ENCODE measurements at places on chromosomes 7 and 10.

- DNase-seq = peak; percentile 29
These were observed 786 bp upstream of the CNOT4 start for GRCh38 chr7:135510592-135511183.

GRCh38 chr7:2071133-2071832, 161.5 kb downstream of the MAD1L1 start:
- DNase-seq = no peak

- no peak for DNase-seq
These were observed 72.6 kb downstream of the FOXL3 start for GRCh38 chr7:362402-363096.

DNA sequence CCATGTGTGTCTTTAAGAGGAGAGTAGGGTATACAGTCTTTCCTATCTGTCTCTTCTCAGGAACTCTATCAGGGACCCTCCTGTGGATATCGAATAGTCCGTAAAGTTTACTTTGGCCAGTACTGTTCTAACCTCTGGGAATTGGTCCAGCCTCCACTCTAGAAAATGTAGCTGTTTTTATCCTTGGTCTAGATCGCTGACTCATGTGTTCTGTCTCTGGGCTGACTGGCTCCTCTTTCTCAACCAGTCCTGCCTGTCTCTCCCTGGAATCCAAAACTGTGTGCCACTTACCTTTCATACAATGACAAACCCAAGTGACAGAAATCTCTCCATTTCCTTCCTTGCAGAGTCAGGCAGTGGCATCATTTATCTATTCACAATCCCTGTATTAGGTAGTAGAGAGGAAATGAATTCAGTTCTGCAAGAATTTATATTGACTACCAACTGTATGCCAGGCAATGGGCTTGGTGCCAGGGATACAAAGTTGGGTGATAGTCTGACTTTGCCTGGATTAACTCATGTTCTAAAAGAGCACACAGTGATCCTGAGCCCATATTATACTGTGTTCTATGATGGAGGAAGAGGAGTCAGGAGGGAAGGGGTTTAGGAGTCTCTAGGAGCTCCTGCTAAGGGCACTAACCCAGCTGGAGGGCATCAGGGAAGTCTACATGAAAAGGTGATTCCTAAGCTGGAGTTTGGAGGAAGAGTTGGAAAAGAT, 232.7 kb downstream of the LRMDA start:
- DNase-seq = no peak

- peak; percentile 25 for DNase-seq
These were observed 138.7 kb downstream of the MAPK8 start for GRCh38 chr10:48444861-48445841.

DNA sequence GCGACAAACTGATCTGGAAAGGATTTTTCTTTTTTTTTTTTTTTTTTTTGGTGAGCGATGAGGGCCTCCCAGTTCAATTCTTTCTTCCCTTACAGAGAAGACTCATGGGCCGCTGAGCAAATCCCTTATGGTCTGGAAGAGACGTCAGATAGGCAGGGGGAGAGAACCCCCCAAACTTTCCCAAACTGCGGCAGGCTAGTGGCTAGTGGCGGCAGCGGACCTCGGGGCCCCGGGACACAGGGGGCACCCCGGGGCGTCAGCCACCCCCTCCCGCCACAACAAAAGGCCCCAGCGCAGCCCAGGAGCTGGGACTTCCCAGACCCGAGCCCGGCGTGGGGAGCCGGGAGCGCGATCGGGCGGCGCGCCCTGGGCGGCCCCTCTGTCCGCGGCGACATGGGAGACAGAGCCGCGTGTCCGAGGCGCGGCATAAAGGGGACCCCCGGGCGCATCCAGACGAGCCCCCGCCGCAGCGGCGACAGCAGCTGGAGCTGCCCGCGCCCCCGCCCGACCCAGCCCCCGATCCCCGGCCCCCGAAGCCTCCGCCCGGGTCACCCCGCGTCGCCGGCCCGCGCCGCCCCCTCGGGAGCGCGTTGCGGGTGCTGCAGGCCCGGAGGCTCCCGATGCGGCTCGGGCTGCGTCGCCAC, 755 bp downstream of the FAM171A1 start:
- DNase-seq = no peak

All from NCI-H1092 treated with DMSO at 0.1 percent for 48 hours (cell line).